HAP-1 (cell line): ENCODE measurements at places on chromosomes 5 and 9.

DNA sequence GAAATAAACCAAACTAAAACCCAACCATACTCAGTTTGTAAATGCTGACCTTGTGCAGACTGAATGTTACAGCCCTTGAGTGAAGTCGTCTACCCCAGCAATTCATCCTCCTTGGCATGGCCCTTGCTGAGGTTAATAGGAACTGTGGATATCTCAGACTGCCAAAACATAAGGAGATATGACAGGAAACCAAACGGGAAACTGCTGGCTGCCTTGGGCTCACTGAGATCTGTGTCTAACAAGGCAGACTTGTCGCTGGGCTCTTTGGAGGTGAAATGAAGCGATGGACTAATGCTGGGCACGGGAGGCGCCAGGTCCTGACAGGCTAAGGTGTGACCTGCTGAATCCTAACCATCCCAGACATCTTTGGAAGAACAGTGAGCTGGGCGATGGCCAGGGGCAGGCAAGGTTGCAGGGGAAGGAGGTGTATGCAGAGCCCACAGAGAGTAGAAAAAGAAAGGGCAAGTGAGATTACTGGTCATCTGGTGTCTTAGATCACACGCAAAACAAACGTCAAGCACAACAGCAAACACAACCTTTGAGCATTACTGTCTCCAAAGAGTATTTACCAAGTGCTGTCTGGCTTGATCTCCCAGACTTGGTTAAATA lies 44.6 kb upstream of the ALDH1A1 start:
- no peak for DNase-seq

- DNase-seq, result no peak
Measured at GRCh38 chr9:27602142-27602861, 29.0 kb upstream of the C9orf72 start.

DNA sequence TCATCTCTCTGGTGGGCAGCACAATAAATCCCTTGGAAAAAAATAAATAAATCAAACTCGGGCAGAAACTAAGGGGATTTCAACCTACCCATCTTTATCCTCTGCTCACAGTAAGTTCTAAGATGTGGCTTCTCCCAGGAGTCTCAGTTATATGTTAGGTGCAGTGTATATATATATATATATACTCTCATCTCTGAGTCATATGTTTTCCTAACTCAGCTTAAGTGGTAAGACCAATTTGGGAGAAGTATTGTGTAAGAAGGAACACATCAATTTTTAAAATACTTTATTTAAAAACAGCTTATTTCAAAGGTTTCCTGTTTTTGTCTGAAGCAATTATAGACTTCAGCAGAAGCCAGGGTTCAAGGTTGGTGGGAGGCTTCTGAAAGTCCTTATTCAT lies 20.3 kb upstream of the OSMR start:
- no peak for DNase-seq

- no peak for DNase-seq
Measured at GRCh38 chr9:13179257-13179656, 100.2 kb downstream of the MPDZ start.

DNA sequence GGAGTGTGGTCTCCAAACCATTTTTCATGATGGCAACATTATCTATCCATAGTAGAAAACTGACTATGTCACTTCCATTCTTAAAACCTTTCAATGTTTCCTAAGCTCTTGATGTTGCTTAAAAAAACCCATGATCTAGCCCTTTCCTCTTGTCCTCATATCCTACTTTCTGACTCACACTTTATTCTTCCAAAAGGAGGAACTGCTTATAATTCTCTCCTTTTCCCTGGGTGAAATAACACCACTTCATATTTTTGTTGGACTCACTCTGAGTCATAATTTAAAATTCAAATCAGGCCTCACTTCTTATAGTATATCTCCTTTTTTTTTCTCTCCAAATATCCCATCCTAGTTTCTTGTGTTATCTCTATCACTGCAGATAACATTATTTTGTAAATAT lies 513.9 kb downstream of the MAN2A1 start:
- DNase-seq, result no peak

DNA sequence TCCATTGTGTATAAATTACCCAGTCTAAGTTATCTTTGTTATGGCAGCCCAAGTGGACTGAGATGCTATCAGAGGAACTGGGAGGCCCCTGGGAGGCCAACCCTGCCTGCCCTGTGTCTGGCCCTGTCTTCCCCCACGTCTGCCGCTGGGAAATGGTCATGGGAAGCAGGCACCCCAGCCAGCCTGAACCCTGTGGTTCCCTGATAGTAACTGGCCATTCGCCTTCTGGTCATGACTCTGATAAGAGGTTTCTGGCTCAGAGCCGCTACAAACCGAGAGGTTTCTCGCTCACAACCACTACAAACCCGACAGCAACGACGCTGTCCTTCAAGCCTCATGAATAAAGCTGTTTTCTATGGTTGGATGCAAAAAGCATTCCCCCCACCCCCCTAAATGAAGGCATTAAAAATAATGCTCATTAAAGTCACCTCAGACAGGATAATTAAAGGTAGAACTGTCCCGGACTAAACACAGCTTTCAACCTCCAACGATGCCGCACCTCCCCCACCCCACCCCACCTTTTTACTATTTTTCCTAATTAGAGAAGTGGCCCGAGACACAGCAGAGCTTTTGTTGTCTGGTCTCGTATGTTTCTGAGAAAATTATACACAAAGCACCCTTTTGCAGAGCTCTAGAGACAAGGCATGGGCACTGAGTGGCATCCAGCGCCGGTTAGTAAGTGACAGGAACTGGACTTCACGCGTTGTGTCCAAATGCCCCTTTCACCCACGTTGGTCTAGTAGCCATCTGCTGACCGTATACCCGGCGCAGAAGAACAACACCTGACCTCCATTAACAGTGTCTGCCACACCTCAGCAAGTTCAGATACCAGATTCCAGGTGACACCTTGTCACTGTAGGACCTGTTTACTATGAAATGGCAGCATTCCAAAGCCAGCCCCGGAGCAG lies 140.8 kb downstream of the COL23A1 start:
- DNase-seq, result no peak

DNA sequence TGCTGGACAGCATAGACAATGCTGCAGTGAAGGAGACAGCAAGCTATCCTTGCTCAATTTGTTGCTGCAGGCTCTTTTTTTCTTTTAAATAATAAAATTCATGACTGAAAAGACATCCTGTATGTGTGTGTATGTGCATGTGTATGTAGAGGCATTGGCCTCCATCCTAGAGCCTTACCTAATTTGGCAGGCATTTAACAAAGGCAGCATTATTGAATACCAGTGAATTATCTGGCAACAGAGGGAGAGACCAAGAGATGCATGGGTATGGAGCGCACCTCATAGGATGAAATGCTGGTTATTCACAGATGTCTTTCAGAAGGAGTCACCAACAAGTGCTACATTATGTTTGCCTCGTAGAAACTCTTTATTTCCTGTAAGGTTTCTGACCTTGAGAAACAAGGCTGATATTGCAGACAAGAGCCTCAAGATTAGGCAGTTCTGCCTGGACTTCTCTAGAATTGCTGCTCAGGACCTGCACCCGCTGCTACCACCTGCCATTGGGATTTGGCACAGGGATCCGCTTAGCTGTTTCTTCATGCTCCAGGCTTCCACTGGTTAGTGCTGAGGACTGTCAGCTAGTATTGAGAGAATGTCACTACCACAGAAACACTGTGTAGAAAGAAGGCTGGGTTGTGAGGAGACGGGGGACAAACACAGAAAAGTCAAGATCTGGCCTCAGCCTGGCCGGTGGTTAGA lies 247.7 kb upstream of the RFX3 start:
- no peak for DNase-seq

DNA sequence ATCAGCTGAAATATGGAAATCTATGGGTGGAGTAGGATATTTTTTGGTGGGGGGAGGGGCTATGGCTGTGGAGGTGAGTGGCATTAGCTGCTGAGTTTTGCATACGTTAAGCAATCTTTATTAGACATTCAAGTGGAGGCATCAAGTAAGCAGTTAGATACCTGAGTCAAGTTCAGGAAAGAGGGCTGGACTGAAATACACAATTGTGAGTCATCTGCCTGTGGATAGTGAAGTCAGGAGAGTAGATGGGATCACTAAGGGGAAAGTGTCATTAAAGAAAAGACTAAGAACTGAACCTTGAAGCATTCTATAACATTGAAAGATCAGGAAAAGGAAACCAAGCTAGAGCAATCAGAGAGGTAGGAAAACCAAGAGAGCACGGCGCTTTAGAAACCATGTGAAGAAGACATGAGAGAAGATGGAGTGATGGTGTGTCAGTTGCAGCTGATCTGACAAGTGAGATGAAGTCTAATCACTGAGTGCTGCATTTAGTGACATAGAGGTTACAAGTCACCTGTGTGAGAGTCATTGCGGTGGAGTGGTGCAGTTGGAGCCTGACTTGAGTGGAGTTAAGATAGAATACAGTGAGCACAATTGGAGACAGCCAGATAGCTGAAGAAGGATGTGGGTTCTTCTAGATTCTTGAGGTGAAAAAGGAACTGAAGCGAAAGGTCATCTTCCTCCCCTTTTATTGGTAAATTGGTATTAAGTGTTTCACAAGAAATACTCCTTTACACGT lies 88.7 kb downstream of the PIP5K1B start:
- DNase-seq, result no peak

GRCh38 chr5:9653811-9654210 lies 23.7 kb upstream of the TAS2R1 start:
- no peak for DNase-seq

DNA sequence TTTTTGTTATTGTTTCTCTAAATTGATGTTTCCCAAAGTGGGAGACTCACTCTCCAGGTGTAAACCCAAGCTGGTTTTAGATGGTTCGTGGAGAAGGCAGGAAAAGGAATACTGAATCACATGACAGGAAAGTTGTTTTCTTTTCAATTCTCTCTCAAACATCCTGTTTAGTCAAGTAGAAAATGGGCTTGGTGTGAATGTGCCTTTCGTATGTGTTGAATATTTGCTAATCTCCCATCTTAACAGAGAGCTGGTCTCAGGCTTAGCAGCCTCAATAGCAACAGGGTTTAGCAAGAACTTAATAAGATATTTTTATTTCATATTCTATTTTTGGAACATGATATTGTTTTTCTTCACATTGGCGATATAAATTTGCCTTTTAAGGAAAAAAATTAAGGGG lies 119.7 kb downstream of the INSYN2B start:
- DNase-seq, result no peak

DNA sequence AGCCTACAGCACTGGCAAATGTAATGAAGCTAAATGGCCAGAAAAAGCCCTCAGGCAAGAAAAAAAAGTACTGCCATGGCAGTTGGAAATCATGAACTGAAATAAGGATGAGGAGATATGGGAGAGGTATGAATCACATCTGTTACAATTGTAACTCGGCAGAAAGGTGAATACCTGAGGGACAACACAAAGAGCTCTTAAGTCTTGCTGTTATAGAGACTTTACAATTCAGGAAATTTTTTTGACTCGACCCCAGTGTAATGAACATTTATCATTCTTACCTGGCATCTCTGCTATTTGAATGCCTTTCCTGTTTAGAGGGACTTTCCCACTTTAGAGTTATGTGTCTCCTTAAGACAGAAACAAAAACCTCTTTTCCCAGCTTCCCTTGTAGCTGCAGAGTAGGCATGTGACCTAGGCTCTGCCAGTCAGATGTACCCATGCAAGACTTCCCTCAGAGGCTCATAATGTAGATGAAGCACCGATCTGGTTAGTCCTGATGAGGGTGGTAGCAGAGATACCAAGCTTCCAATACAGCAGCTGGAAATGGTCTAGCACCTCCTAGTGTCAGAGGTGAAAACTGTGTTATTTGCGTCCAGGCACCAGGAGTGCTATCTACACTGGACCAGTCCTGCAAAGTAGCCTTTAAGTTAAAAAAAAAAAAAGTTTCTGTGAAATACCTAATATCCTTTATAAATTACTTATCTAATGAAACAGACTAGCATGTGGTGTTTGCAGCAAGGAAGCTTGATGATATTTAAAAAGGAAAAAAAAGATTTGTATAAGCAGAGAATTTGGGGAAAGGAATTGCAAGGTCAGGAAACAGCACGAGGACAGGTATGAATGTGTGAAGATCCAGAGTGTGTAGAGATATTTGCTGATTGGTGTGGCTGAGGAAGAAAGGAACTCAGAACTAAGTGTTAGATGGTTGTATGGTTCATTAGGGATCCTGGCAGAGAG lies 146.9 kb upstream of the SLC1A3 start:
- no peak for DNase-seq

- DNase-seq, result no peak
Measured at GRCh38 chr9:2233274-2233673, 218.1 kb downstream of the SMARCA2 start.

DNA sequence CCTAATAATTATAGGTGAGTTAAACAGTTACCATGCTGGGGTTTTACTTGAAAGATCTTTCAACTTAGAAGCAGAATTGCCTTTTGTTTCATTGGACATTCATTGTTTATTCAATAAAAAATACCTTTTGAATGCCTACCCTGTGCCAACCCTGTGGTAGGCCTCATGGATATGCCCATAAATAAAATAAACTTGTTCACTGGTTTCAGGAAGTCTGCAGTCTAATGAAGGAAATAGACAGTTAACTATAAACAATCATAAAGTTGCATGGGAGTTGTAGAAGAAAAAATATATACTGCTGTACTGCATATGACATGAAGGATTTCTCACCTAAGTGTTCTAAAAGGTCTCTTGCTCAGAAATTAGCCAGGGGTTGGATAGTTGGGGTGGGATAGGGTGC lies 5.3 kb upstream of the GPR21 start:
- DNase-seq, result no peak

GRCh38 chr5:97022898-97023297 lies 87.0 kb downstream of the LNPEP start:
- no peak for DNase-seq

DNA sequence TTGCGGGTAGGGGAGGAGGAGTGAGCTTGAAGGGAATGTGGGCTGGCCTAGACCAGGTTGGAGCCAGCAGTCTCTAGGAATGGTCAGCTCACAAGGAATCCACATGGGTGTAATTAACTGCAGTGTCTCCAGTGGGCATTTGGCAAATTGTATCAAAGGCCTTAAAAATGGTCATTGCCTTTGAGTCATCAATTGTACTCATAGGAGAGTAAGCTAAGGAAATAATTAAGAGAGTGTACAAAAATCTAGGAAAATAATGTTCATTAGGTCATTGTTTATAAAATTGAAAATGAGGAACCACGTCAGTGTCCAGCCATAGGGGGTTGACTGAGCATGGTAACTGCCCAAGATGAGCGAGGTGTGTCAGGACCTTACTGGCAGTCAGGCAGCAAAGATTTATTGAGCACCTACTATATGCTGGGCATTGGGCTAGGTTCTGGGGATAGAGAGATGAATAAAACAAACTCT lies 29.8 kb upstream of the RPL26L1 start:
- no peak for DNase-seq

GRCh38 chr5:142825378-142826089 lies 55.4 kb downstream of the ARHGAP26 start:
- DNase-seq, result no peak

GRCh38 chr9:30078195-30078594 lies 2306.2 kb upstream of the ACO1 start:
- no peak for DNase-seq

- DNase-seq, result no peak
Measured at GRCh38 chr5:120794121-120794520, 330.0 kb downstream of the PRR16 start.
